ENCODE measurements at places on chromosomes 4 and X.
A peak's percentile ranks its signal among the peaks of the same experiment; 100 is the strongest.

DNA sequence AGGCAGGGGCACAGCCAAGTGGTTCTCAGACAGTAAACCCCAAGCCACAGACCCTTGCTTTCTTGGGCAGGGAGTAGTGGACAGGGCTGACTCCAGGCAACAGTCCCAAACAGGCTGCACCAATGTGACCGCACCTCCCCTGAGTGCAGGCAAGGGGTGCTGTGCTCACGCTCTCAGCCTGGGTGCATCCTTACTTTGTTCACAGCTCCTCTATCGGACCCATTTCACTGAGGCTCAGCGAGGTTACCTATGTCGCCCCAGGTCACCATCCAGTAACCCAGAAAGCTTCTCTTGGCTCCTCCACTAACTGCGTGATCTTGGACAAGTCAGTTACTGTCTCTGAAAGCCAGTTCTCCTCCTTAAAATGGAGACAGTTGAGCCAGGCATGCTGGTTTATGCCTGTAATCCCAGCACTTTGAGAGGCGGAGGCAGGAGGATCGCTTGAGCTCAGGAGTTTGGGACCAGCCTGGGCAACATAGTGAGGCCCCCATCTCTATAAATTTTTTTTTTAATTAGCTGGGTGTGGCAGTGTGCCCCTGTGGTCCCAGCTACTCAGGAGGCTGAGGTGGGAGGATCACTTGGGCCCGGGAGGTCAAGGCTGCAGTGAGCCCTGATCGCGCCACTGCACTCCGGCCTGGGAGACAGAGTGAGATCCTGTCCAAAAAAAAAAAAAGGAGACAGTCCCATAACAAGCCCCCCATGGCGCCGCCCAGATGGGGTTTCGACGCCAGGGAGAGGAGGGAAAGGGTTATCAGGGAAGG is 823 bp upstream of the MAN2B2 start:
- no peak for DNase-seq

GRCh38 chr4:48268956-48269860 is at the start of gene TEC:
Gene TEC, minus strand, starts transcription at chr4:48269838. Its CDS starts 41,224 bp downstream, at chr4:48228614.
- peak; percentile 15 for DNase-seq

DNA sequence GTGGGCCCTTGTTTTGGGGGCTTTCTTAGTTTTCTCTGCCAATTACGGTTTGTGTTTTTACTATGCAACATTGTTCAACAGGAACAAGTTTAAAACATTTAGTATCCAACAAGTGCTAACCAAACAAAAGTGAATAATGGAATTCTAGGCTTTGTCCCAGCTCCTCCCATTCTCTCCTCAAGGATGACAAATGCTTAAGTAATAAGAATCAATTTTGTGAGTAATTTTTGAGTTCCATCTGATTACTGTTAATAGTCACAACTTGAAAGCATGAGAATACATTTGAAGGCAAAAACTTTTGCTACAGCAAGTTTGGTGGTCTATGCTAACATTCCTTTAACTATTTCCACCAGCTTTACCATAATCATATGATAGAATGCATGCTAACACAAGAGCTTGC is 78.1 kb upstream of the HPGD start:
- DNase-seq: no peak

DNA sequence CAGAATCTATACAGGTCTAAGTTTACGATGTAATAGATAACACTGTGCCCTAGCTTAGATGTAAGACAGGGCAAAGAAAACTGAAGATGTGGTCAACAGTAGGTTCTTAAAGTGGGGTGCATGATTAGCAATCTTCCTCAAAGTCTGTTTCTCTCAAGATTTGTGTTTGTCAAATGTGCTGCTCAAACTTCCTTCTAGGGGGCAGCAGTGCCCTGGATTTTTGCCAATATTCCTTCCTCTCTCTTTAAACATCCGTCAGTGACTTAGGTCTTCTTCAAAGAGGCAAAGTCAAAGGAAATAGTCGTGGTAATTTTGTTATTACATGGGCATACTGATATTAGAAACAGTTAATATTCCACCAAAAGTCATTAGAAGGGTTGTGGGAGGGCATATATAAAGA is 4.2 kb upstream of the PDHA2 start:
- peak; percentile 5 for DNase-seq

GRCh38 chr4:15344041-15344440 is 83.8 kb upstream of the C1QTNF7 start:
- no peak for DNase-seq

DNA sequence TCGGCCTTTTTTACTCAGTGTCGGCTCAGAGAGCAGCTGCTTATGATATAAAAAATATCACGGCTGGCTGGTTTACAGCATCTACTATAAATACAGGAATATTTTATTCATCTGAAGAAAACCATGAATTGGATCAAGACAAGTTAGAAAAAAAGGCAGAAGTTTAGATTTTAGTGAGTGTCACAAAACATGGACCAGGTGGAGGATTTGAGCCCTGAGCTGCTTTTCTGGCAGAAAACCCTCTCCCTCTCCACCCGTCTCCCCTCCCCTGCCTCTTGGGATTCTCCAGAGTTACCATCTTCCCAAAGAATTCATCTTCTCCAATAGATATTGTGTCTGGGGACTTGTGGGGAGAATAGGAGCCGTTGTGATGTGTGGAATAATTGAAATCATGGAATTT is 142.8 kb upstream of the RAI2 start:
- DNase-seq: no peak

DNA sequence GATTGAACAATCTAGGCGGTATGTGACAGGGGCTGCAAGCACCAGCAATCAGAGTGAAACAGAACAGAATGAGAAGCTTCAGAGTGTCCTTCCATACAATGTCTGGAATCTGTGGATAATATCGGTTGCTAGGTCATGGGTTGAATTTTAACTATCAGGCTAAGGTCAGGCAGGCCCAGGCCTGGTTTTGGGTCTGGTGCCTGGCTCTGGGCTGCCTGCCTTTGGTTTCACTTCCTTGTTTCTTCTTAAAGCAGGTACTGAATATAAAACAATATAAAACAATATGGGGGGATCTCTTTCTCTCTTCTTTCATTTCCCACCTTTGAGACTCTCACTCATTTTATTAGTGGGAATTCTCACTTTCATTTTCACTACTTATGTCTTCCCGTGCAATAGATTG is 962.0 kb downstream of the CCSER1 start:
- no peak for DNase-seq

GRCh38 chrX:53714580-53715345 is 28.2 kb upstream of the HUWE1 start:
- DNase-seq: peak; percentile 2

DNA sequence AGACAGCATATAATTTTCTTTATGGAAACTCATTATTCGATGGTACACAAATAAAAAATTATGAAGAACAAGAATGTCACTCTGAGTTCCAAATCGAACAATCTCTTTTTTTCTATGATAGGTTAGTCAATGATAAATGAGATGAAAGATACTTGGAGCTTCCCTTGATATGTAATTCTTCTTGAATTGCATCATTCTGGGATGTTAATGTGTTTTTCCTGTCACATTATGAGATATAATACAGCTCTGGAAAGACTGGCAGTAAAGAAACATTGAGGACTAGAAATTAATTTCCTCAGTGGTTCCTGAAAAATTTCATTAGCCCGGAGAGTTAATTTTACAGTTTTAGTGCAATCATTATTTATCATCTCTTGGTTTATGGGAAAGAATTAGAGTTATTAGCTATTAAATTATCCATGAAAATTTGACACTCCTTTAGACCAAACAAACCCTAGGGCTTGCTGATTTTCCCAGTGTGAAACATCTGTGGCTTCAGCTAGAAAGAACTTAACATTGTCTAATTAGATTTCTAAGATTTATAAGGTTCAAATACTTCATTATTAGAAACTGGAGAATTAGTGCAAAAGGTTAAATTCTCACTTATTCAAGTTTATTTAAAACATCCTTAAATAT is 1546.6 kb upstream of the TENM3 start:
- no peak for DNase-seq

- DNase-seq: no peak
Measured at GRCh38 chr4:88333741-88334405, 44.8 kb upstream of the HERC6 start.

DNA sequence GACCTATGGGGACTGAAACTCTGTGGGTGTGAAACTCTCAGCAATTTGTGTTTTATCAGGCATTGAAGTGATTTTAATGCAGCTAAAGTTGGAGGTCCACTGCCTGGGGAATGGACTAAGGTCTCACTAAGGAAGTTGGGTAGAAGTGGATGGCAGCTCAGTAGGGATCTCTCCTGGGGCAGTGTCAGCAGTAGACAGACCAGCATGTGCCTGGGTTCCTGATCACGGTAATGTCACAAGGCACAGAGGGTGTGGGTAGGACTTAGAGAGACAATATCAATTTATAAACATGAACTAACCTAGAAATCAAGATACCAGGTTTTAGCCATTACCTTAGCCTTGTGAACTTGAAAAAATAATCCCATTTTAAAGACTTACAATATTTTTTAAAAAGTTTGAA is 380.3 kb upstream of the LCORL start:
- no peak for DNase-seq

DNA sequence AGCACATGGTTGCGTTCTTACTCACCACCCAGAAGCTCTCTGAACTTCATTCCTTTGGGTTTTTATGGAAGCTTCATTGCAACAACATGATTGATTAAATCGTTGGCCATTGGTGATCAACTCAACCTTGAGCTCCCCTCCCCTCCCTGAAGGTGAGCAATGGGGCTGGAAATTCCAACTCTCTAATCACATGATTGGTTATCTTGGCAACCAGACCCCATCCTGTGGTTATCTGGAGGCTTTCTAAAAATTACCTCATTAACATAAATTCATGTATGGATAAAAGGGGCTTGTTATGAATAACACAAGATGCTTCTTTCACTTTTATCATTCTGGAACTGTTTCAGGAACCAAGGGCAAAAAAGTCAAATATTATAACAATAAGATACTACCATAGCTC is 34.6 kb upstream of the NMU start:
- no peak for DNase-seq

DNA sequence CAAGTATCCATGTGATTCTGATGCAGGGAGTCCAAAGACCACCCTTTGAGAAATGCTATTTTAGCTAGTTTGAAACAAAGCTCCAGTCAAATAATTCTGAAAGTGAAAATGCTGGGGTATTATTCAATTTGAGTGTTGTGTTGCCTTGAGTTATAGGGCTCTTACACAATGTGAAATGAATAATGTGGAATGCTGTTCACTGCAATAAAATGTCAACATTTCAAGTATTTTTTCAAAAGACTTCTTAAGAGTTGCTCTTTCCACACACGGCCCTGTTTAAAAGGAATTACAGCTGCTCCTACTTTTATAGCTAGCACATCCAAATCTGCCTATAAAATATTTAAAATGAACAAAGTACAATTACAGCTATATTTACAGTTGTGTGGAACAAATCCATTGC is 27.5 kb upstream of the PLS3 start:
- DNase-seq: no peak

GRCh38 chr4:3412257-3413020 is 29.3 kb upstream of the HGFAC start:
- no peak for DNase-seq

- DNase-seq: no peak
Measured at GRCh38 chr4:64405761-64406160, 3.5 kb downstream of the TECRL start.

DNA sequence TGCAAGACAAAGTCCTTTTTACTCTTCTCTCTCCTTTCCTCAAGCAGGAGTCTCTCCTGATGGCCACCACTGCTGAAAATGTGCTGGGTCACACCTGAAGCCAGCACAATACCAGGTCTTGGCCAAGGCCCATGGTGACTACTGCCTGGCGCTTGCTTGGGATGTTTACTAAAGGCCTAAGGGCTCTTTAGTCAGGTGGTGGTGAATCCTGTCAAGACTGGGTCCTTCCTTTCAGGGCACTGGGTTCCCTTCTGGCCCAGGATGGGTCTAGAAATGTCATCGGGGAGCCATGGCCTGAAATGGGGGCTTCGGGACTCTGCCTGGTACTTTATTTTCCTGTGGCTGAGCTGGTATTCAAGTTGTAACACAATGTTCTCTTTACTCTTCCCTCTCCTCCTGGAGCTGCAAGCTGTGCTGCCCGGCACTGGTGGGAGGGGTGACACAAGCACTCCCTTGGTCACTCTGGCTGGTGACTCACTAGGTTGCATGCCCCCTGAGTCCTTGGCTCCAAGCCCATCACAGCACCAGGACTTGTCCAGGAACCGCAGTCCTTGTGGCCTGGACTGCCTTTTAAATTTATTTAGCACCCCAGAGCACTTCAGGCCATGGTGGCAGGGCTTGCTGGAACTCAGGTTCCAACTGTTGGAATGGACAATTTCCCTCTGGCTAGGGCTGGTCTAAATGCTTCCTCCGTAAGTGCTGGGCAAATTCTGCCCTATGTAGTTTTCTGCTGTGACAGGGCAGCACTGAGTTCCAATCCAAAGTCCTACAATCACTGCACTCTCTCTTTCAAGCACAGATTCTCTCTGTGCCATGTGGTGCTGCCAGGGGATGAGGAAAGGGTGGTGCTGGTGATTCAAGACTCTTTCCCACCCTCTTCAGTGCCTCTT is 11.3 kb downstream of the ARL13A start:
- DNase-seq: no peak

Measured in Ammon's horn (tissue), 1 donor.